HS-27A (cell line): ENCODE measurements at places on chromosomes 5 and 9.

DNA sequence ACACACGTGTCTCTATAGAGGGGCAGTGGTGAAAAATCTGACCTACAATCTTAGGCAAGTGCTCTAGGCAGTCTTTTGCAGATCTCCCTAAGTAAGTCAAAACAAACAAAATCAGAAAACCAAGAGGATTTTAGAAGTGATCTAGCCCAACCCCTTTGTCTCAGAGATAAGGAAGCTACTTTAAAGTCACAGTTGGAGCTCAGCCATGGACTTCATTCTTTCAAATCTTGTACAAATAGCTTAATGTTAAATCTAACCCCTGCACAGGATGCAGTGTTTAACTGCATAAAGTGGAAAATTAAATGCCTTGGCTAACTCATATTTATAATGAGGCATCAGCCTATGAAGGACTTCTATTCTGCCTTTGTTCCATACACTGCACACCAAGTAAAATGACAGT is 135.1 kb upstream of the RFX3 start:
- DNase-seq: no peak

GRCh38 chr5:116358911-116359418 is 215.7 kb downstream of the SEMA6A start:
- no peak for DNase-seq

GRCh38 chr5:109062664-109063063 is 315.0 kb downstream of the FER start:
- DNase-seq: no peak

DNA sequence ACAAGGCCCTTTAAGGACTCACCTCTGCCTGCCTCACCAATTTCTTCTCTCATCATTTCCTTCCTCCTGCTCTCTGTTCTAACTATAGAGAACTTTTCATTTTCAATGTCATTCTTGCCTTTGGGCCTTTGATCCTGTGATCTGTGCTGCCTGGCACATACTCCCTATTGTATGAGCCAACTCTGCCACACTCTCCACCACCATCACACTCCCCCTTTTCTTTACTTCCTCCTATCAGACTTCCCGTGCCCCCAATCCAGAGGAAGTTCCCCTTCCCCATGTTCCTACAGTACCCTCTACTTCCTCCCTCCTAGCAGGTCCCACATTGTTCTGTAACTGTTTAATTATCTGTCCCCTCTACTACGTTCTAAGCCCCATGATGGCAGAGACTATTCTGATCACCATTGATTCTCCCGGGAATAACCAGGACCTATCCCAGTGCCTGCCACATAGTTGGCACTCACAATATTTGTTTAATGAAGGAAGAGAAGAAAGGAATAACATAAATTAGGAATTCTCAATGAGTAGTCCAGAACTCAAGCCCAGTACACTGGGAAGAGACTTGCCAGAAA is 27.5 kb downstream of the ADAM19 start:
- DNase-seq: no peak

- no peak for DNase-seq
Measured at GRCh38 chr9:136525841-136526499, 19.9 kb downstream of the NOTCH1 start.

- DNase-seq: no peak
Measured at GRCh38 chr5:135371622-135372232, 27.3 kb downstream of the MACROH2A1 start.

GRCh38 chr9:127567730-127568617 is 44.1 kb upstream of the STXBP1 start:
- no peak for DNase-seq

DNA sequence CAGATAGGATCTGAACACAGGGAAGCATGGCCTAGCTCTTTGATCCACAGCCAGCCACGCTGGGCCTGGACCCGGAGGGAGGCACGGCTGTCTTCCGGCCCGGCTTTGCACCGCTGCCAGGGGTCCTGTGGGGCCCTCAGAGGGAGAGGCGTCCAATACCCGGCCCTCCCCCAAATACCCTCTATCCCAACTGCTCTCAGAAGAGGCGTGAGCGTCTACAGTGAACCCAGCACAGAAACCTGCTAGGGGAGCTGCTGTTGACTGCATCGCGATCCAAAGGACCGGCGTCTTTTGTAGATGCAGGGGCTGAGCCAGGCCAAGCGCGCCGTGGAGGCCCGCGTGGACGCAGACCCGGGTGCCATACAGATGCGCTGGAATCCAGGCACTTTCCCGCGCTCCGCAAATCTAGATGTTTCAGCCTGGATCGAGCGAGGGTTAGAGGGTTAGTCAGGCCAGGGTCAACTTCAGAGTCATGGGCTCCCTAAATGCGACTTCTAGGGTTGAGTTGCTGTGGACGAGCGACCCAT is 1.1 kb upstream of the TCF7 start:
- no peak for DNase-seq

DNA sequence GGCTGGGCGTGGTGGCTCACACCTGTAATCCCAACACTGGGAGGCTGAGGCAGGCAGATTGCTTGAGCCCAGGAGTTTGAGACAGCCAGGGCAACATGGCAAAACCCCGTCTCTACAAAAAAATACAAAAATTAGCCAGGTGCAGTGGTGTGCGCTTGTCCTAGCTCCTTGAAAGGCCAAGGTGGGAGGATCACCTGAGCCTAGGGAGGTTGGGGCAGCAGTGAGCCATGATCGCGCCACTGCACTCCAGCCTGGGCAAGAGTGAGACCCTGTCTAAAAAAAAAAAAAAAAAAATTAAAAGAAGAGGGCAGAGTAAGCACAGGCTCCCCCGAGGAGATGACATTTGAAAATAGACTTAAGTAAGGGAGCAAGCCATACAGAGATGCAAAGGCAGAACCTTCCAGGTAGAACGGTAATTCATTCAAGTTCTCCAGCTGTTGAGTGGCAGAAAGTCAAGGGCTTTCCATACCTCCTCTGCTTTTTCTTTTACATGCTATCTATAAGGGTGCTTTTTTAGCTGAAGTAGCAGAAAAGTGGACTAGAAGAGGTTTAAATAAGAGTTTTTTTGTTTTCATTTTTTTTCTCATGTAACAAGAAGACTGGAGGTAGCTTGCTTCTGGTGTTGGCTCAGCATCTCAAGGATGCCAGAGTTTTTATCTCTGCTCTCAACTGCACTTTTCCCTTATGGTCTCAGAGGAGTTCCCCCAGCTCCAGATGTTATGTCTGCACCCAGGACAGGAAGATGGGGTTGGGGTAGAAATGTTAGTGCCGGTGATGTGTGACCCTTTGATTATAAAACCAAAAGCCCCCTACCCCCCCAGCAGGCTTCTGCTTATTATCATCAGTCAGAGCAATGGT is 40.8 kb downstream of the ERGIC1 start:
- no peak for DNase-seq

- no peak for DNase-seq
Measured at GRCh38 chr5:138981586-138981985, 106.5 kb upstream of the LRRTM2 start.

GRCh38 chr5:52838326-52839015 is 50.8 kb downstream of the ITGA1 start:
- DNase-seq: no peak

- DNase-seq: no peak
Measured at GRCh38 chr5:167623354-167623753, 668.1 kb upstream of the WWC1 start.

DNA sequence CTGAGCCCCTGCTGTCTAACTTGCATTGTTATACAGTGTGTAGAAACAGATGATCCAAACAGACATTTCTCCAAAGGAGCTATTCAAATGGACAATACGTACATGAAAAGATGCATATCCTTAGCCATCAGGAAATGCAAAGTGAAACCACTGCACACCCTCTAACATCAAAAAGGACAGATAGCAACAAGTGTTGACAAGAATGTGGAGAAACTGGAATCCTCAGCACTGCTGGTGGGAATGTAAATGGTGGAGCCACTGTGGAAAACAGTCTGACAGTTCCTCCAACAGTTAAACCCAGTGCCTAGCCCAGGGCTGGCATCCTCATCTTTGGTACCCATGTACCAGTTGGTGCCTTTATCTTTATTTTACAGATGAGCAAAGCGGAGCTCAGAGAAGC is 8.5 kb downstream of the ORM2 start:
- DNase-seq: no peak

- DNase-seq: no peak
Measured at GRCh38 chr5:165029099-165029870, 1523.9 kb downstream of the MAT2B start.
